ENCODE measurements at places on chromosomes 6 and 20.
A peak's percentile ranks its signal among the peaks of the same experiment; 100 is the strongest.

DNA sequence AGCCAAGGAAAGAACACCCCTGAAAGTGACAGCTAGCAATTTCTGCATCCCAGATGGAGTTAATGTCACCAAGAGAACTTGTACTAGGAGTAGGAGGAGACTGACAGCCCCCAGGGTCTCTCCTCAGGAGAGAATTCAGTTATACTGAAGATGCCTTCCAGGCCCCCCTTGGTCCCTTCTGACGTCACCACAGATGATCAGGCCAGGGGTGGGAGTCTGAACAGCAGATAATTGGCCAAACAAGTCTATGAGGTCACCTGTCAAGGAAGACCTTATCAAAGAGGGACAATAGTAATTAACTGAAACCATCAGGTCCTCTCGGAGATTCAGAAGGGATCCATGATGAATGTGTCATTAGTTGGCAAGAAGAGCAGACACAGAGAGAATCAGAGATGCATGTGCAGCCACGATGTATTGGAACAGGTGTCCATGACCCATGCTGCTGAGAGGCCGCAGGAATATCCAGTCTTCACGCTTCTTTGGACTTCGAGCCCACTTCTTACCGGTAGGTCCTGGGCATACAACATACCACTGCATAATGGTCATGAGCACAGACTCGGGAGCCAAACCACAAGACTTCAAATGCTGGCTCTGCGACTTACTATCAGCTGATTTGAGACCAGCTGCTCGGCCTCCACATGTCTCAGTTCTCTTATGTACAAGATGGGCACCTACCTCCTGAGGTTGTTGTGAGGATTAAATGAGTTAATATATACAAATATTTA lies 10.2 kb downstream of the TRIM10 start:
- no peak for DNase-seq

DNA sequence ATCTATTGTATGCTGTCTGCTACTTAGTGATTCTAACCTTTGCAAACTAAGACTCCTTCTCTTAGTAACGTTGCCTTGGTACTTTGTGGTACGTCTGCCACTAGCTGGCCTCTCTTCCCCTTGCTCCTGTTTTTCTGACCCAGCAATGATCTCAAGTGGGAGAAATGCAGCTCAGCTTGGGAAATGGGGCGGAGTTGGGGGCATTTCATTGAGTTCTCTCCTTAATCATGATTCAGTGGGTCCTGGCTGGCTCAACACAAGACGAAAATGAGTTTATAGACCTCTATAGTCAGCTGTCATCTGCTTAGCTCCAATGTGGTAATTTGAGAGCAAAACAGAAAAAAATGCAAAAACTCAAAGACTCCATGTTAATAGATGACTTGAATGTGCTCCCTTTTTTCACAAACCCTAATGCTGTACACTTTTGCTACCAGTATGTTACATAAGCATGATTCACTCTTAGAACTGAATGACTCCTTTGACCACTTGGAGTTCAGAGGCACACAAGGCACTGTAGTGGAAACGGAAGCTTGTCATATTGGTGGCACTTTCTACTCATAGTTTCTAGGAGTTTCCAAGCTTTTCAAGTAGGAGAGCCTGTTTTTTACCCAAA lies 55.3 kb upstream of the SOX4 start:
- no peak for DNase-seq

DNA sequence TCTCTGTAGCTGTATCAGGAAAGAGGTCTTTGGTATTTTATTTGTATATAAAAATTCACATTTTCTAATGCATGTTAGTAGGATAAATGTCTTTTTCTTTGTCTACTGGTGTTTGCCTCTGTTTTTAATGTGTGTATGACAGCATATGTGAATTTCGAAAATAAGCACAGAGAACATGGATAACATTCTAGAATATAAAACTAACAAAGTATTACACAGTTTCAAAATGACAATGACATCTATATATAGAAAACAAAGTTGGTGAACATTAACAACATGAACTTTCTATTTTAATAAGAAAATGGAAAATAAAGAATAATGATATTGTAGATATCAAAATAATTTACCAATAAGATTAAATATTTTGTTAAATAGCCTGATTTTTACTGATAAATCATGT lies 608.0 kb downstream of the COL12A1 start:
- no peak for DNase-seq

DNA sequence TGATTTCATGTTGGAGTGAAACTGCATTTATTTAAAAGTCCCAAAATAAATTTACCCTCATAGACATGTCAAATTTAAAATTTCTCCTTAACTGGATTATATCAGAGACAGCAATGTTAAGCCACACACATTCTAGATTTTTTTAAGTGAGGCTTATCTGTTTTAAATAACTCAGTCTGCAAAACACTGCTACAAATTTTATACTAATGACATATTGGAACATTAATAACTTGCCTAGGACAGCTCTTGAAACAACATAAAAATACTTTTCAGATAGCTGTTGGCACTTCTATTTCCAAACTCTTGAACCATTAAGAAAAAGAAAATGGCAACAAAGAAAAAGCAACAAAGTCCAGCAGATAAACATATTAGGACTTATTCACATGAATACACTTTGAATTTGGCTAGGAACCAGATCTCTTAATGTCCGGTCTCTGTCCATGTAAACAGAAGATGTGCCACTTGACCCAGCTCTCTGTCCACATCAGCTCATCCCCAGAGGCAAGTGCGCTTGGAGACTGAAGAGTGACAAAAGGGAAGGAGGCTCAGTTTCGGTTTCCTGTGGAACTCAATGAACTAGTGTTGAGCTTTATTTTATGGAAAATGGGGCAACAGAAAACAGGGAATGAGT lies 219.3 kb upstream of the THBS2 start:
- no peak for DNase-seq

DNA sequence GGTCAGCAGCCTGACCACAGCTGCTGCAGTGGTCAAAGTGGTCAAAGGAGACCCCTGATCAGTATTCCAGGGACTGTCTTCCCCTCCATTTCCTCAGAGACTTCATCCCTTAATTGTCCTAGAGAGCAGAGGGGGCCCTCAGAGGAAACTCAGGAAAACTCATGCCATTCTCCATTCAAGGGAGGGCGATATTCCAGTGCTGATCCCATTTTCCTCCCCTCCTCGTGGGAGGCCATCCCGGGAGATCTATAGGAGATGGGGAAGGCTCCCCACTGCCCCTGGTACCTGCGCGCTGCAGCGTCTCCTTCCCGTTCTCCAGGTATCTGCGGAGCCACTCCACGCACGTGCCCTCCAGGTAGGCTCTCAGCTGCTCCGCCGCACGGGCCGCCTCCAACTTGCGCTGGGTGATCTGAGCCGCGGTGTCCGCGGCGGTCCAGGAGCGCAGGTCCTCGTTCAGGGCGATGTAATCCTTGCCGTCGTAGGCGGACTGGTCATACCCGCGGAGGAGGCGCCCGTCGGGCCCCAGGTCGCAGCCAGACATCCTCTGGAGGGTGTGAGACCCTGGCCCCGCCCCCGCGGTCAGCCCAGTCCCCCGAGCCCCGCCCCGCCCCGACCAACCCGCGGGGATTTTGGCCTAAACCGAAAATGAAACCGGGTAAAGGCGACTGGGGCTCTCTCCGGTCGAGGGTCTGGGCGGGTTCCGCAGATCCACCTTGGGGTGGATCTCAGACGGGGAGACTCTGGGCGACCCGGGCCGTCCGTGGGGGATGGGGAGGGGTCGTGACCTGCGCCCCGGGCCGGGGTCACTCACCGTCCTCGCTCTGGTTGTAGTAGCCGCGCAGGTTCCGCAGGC lies 878 bp downstream of the HLA-C start:
- DNase-seq: peak; percentile 52

DNA sequence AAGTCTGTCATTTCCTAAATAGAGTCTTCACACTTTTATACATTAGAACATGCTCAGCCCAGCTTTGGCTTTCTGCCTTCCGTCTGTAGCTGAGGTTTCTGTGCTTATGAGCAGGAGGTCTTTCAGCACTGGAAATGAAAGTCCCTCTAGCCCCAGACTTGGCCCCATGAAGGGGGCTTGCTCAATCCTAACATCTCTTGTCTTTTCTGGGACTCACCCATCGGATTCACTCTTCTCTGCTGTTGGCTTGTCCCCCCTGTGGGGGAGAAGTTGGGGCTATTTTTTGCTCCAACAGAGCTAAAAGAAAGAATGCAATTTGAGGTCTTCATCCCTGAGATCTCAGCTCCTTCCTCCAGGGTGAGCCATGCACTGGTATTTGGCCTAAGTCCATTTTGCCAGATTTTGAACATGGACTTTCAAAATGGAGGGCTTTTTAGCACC lies 177.7 kb downstream of the MRPL14 start:
- no peak for DNase-seq

DNA sequence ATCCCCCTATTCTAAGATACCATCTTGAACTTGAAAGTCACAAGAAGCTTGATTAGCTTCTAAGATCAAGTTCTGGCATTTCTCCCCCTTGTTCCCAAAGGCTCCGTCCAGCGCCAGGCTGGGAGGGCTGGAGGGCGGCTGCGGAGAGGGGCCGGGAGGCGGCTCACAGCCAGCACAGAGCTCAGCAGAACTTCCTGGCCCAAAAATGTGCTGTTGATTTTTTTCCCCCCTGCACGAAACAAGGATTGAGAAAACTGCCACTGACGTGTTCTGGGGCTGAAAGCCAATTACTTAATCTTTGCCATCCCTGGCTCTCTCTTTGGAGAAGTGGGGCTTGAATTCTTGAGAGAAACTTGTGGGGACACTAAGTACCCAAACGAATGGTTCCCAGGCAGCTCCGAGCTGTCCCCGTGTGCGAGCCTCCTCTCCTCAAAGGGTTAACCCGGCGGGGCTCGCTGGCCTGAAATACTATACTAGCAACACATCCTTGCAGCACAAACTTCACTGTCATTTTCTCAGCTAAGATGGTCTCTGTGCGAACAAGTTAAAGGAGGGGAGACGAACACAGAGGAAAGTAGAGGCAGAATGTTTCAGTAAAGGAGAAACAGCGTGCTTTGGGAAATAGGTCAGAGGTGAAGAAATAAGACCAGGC lies 452 bp downstream of the TRAF3IP2 start:
- DNase-seq: peak; percentile 17

DNA sequence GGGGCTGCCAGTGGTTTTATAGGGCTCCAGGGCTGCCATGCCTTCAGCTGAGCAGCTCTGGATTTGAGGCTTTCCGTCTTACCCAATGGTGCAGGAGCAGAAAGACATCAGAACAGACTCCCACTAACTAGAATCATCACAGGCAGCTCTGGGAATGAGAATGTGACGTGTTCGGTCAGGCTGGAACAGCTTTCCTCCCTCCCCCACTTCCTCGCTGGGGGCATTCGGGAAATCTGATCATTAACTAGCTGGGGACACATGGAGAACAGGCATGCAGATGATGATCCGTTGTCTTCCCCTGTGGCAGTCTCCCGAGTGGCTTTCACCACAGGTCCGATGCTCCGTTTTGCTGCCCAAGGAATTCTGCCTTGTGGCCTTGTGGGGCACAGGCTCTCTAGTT lies 5.5 kb upstream of the MTG2 start:
- no peak for DNase-seq

DNA sequence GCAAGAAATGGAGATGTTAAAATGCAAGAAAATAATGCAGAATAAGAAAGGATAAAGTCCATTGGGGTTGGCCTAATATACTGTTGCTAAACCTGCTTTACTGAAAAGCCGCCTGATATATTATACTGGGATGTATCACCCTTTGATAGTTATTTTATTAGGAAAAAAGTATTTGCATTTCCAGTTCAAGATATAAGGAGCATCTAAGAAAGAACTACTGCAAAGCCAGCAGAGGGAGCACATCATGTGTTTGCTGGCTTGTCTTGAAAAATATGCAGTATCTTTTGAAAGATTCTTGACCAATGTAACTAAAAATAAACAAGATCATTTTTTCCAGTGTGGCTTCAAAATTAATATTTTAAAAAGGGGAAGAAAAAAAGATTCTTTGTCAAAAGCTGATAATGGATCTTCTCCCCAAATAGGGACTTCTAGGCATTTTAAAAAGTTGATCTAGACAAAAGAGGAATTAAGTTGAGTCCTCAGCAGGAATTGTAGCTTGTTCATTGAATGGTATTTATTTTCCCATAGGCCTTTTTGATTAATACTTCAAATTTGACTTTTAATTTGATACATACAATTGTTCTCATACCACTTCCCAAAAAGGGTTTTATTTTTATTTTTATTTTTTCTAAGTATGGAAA lies 214.9 kb downstream of the ZFAND3 start:
- no peak for DNase-seq

- no peak for DNase-seq
Observed at GRCh38 chr6:153145591-153145990, 14.5 kb upstream of the RGS17 start.

GRCh38 chr20:50121858-50122271 lies 8.9 kb upstream of the UBE2V1 start:
- DNase-seq: no peak

GRCh38 chr6:31859923-31860322 lies 2.7 kb downstream of the NEU1 start:
- DNase-seq: no peak

GRCh38 chr20:19786311-19786710 lies 28.3 kb downstream of the RIN2 start:
- no peak for DNase-seq

GRCh38 chr20:2402271-2402980 lies 21.7 kb downstream of the TGM6 start:
- no peak for DNase-seq

GRCh38 chr20:47230811-47231256 lies 125.7 kb downstream of the ZMYND8 start:
- DNase-seq: no peak

DNA sequence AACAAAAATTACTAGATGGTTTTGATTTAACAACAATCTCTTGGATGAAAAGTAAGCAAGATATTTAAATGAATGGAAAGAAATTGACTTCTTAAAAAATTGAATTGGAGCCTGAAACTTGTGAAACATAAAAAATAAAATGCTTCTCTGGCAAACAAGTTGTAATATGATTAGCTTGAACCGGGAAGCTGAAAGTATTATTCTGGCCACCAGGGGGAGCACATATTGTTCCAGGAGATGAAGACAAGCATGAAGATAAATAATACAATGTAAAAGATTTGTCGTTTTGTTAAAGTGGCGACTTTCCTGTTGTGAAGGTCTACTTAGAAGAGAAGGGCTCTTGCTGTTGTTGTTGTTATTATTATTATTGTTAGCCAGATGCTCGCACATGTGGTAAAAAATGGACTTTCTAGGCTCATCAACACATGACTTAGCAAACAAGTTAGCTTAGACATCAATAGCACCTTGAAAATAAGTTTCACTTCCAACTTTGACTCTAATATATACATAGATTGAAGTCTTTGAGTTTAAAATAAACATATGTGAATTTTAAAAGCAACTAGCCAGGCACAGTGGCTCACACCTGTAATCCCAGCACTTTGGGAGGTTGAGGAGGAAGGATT lies 14.2 kb downstream of the PAX1 start:
- DNase-seq: peak; percentile 30

DNA sequence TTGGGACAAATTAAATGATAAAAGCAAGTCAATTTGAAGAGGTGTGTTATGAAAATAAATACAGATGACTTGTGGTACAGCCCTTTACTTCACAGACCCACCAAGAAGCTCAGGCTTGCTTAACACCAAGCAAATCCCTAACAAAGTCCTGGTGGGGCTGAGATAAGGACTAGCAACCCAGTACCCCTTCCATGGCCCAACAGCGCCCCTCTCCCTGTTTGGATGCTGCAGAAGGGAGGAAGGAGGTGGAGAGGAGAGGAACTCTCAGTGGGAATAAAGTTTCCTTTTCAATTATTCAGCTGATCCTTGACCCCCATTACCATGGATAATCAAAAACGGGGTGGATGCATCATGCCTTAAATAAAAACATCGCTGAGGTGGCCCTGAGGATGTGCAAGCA lies 4.5 kb upstream of the ZNF831 start:
- DNase-seq: no peak

- DNase-seq: no peak
Observed at GRCh38 chr6:156348849-156349248, 428.3 kb upstream of the ARID1B start.

Data from GM12891 (cell line).